T-helper 22 cell (primary cell): ENCODE measurements at places on chromosomes 4 and X.

DNA sequence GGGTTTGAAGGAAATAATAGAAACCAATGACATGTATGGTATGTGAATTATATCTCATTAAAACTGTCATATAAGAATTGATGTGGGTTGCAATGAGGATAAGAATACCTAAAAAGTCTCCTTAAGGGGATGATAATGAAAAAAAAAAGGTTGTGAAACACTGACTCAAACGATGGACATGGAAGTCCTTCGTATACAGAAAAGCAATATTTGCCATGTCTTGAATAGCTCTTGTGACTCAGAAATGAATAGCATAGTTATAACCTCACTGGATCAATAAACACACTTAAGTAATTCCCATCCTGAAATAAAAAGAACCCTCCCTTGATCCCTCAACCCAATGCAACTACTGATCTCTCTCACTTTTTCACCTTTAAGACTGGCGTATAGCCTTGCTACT is 89.7 kb downstream of the OPHN1 start:
- no peak for DNase-seq

- no peak for DNase-seq
Measured at GRCh38 chr4:31784558-31784957, 1064.4 kb downstream of the PCDH7 start.

DNA sequence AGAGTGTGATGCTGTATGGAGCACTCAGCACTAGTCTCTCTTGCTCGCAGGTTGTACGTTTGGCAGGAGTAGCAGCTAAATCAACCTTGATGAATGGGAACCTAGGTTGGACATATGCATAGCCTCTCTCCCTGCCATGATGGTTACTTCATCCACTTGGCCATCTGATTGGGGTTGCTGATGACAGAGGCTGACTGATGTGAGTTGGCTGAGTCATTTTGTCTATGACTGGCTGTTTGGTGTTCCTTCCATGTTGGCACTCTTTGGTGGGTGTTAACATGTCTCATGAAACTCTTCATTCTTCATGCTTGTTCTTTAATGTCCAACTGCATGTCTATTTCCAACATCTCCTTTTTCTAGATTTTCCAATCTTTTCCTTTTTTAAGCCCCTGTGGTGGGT is 31.6 kb upstream of the SPARCL1 start:
- DNase-seq = no peak

DNA sequence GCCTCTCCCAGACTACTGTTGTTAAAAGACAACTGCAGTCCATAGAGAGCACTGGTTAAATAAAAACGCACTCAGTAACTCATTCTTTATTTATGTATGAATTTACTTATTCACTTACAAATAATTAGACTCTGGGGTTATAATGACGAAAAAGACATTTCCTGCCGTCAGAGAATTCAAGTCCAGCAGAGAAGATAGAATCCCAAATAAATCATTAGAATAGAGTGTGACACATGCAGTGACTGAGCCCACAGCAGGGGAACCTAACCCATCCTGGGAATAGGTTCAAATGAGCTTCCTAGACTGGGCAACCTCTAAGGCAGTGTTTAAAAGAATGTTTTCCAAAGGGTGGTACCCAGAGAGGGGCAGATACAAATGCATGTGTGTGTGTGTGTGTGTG is 53.9 kb downstream of the FGFBP1 start:
- no peak for DNase-seq

DNA sequence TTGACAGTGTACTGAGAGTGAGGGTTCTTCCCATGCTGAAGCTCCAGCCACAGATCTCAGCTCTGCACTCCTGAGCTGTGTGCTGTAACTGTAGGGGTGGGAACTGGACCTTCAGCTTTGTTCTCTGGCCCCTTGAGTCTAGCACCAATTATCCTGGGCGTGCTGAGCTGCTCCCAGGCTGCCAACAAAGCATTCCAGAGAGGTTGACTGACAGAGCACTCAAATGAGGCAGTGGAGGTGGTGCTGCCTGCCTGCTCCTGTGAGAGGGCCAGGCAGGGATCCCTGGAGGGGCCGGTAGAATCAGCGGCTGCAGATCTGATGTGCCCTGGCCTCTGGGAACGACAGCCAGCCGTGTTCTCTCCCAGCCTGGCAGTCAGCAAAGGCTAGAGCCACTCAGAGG is 375.7 kb upstream of the AADAT start:
- no peak for DNase-seq

DNA sequence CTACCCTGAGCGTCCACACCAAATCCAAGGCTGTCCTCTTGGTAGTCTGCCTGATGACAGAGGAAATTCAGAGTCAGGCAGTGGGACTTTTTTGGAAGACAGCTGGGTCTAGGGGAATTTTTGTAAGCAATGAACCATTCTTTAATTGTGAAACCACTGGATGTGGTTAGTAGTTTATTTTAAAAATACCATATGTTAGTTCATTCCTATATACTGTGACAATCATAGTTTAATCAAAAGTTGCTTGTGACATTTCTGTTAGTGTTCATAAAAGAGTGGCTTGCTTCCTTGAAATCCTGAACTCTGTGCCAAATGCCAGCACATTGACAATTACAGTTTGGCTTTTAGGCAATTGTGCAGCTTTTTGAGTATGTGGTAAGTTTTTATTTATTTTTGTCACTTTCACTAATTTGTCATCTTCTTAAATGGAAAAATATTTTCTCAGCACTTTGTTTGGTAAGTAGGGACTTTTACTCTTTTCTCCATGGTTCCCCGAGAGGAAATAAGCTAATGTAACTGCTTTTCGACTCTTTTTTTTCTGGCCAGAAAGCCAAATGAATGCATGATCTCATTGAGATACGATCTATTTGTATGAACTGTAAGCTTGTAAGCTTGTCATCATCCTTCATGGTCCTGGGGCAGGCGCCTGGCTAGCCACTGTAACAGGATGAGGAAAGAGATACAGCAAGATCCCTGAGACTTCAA is 72.6 kb upstream of the SLC4A4 start:
- no peak for DNase-seq

DNA sequence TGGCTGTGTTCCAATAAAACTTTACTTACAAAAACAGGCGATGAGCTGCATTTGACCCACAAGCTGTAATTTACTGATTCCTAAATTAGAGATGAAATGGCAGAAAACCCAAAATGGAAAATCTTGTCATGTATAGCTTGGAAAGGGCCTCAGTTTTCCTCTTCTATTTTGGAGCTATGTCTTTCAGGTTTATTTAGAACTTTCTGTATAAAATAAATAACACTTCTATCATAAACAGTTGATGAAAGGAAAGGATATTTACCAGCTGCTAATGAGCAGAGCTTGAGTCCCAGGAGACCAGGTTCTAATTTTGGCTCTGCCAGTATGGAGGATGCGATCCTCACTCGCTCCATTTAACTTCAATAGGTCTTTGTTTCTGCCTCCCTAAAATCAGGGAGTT is 213.5 kb downstream of the LDB2 start:
- DNase-seq = no peak

DNA sequence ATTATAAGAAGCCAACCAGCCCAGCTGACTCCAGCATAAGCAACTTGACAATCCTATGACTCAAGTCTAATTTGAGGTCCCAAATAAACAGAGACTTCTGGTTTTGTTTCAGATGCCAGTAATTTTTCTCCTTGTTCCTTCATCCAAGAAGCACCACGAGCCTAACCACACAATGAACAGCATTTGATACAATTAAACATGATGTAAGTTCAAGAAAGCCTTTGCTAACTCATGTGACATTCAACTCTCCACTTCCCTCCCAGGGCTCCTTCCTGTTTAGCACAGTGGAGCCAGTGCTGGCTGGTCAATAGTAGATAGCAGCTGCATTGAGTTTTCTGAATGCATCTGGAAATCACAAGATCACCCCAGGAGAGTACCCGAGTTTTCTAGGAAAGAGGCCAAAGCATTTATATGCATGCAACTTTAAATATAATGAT is 206.3 kb downstream of the ARHGAP24 start:
- DNase-seq = no peak

GRCh38 chrX:3169421-3169820 is 128.2 kb downstream of the ARSF start:
- no peak for DNase-seq

DNA sequence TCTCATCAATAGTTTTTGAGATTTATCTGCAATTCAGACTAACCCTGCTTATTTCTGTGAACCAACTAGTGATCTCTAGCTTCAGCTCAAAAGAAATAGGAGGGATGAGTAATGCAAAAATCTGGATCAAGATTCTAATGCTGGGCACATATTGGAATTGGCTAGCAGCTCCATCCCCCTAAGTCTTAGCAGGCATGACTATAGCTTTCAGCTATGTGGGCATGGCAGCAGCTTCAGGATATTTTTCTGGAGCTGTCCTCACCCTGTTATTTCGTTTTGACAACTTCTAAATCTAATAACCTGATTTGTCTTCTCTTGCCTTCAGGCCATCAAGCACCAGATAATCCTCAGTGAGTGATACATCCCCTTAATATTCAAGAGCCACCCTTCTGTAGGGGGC is 50.8 kb upstream of the GNPDA2 start:
- DNase-seq = no peak
